ENCODE measurements at places on chromosomes 7 and 10.

- peak; percentile 86 for DNase-seq
Observed at GRCh38 chr10:22714479-22715289, at the start of gene PIP4K2A. Gene PIP4K2A, minus strand, starts transcription at chr10:22714578. Its CDS starts 252 bp downstream, at chr10:22714326.

- DNase-seq, result no peak
Observed at GRCh38 chr7:35384761-35385700, 131.1 kb upstream of the TBX20 start.

- no peak for DNase-seq
Observed at GRCh38 chr10:5744849-5745248, 60.2 kb downstream of the TASOR2 start.

DNA sequence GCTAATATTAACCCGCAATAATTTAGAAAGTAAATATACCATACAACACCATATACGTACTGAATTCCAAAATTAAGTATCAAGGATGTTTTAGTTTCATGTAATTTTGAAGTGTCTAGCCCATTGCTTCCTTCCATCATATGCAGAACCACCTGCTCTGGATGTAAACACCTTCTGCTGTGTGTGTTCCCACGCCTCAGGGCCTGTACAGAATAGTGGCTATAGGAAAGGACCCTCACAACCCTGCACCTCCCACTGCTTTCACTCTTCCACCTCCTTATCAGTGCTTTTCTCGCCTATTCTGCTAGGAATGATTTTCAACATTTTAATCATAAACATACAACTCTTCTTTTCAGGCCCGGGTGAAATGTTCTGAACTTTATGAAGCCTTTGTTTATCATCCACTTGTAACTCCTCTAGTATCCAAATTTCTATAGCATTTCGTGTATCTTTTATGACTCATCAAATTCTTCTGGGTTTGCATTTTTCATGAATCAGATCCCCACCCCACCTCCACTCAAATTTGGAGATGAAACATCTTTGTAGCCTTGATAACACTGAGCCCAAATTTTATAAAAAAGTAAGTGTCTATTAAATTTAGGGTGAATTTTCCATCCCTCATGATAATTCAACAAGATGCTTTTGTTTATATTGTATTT is 1106.8 kb upstream of the C7orf33 start:
- DNase-seq, result no peak

DNA sequence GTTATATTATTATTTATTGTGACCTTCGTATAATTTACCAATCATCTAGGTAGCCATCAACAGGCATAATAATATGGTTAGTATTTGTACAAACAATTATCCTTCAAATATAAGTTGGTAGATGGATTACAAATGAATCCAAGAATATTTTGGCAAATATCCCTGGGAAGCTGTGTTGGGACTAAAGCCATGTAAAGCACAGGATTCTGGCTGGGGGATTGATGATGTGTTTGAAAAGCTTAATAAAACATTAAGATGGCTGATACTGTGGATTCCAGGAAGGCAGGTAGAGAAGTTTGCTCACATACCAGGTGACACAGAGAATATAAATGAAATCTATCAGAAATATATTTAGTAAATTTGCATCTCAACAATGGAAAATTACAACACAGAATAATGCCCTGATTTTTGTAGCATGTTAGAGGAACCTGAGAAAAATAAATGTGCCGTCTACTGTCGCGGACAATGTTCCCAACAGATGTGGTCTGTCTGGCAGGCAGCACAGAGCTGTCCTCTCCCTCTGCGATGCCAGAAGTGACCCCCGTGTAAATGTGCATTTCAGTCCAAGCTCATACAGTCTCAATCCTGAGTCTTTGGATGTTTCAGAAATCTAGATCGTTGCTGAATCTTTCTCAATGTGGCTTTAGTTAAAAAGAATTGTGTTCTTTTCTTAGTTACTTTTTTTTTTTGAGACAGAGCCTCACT is 125.0 kb downstream of the TEX36 start:
- DNase-seq, result no peak

DNA sequence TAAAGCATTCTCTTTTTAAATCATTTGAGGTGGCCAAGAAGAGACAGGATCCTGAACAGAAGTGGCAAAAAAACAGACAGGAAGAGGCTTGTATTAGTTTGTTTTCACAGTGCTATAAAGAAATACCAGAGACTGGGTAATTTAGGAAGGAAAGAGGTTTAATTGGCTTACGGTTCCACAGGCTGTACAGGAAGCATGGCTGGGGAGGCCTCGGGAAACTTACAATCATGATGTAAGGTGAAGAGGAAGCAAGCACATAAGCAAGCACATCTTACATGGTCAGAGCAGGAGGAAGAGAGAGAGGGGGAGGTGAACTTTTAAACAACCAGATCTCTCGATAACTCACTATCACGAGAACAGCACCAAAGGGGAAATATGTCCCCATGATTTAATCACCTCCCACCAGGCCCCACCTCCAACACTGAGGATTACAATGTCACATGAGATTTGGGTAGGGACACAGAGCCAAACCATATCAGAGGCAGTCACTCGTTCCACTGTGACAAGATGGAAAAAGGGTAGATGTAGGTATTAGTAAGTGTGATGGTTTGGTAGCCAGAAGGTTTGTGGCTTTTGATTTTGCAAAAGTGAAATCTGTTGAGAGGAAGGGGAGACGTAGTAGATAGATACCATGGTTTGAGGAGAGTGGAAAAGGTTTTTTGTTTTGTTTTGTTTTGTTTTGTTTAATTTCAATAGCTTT is 5.1 kb downstream of the MSRB2 start:
- no peak for DNase-seq

DNA sequence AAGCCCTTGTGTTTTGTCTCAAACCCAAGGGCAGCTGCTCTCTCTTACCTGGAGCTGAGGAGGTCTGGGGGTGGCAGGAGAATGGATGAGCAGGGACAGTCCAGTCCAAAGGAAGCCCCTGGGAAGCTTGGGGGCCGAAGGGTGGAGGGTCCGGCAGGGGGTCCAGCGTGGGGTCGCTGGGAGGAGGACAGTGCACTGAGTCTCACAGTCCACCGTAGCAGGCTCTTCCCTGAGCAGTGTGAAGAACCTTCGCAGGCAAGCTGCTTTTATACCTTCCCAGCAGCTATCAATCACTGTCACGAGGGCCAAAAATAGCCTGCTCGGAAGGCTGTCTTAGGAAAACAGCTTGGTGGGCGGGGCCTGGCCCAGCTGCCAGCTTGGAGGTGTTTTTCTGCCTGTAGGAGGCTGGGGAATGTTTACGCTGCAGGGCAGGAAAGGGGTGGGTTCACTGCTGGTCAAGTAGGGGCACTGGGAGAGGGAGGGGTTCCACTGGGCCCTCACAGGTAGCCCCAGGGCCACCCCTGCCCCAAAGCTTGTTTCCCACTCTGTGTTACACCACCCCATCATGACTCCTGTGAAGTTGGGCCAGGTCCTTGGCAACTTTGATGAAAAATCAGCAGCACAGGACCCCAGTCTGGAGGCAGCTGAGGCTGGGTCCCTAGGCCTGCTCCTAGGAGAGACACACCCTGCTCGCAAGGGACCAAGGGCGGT is at the start of gene DEPP1:
DEPP1 (minus strand) TSS at position 240 of the 711 bp plus-strand sequence. CDS start 779 bp downstream, outside the sequence.
- DNase-seq, result peak; percentile 30

DNA sequence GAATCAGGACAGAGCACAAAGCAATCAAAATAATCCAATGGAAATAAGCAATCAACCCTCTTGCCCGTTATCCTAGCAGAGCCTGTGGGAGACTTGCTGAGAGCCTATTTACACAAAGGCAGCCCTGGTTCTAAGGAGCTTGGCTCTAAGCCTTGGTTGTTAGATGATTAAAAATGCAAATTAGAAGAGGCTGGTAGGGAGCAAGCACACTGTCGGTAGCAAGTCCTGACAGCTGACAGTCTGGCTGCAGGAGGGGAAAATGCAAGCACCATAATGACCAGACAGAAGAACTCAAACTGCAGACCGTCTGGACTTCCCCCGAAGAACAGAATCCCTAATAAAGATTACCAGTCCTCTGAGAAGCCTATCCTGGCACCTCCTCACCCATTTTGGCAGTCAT is 131.8 kb upstream of the CTTNBP2 start:
- DNase-seq, result no peak

DNA sequence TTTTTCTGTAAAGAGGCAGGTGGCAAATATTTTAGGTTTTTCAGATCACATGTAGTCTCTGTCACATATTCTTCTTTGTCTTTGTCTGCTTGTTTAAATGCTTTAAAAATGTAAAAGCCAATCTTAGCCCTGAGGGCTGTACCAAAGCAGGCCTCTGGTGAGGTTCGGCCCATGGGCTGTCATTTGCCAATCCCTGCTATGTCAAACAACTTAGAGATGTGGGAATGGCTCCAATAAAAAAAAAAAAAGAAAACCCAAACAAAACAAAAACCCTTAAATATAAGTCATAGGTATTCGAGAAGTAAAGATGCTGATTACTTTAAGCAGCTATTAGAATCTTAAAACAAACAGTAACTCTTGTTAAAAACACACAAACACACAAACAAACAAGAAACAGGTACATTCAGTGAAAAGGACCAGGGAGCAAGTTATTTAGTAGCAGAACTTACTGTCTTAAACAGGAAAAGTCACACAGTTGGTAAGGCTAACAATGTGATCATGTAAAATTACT is 61.4 kb upstream of the NAMPT start:
- no peak for DNase-seq

GRCh38 chr10:68342909-68343516 is 10.3 kb upstream of the PBLD start:
- no peak for DNase-seq

DNA sequence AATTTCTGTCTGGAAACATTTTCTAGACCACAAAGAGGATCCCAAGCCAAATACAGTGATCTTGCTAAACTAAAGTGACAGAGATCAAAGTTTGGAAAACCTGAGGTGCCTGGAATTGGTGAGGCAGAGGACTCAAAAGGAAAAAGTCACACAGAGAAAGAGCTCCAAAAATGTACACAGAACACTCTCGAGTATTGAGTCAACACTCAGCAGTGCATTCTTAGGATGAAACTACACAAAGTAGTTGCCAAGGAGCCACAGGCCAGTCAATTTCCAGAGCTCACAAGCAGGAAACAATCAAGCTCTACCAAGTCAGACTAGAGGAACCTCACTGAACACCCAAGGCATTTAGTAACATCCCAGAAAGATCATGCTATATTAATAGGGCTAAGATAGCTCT is 61.3 kb downstream of the MICU1 start:
- DNase-seq, result no peak

- no peak for DNase-seq
Observed at GRCh38 chr10:124122211-124122610, 28.8 kb upstream of the CHST15 start.

DNA sequence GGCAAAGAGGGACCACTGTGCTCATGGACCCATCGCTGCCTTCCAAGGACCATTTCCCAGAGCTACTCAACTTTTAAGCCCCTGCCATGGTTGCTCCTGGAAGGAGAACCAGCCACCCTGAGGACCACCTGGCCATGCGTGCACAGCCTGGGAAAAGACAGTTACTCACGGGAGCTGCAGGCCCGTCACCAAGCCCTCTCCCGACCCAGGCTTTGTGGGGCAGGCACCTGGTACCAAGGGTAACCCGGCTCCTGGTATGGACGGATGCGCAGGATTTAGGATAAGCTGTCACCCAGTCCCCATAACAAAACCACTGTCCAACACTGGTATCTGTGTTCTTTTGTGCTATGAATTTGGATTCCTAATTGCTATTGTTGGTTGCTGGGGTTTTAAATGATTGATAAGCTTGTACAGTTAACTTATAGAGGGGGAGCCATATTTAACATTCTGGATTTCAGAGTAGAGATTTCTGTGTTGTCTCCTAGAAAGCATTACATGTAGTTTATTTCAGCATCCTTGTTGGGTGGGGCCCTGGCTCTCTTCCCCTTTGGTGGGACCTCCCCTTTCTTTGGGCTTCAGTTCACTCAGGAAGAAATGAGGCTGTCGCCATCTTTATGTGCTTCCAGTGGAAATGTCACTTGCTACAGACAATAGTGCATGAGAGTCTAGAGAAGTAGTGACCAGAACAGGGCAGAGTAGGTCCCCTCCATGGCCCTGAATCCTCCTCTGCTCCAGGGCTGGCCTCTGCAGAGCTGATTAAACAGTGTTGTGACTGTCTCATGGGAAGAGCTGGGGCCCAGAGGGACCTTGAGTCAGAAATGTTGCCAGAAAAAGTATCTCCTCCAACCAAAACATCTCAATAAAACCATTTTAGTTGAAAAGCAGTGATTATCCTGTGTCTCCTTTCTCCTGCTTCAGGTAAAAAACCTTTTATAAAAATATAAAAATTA is 19.4 kb downstream of the LAT2 start:
- DNase-seq, result no peak

GRCh38 chr7:3880228-3880987 is 579.4 kb downstream of the SDK1 start:
- no peak for DNase-seq

- no peak for DNase-seq
Observed at GRCh38 chr10:59692113-59692512, 17.5 kb downstream of the SLC16A9 start.

DNA sequence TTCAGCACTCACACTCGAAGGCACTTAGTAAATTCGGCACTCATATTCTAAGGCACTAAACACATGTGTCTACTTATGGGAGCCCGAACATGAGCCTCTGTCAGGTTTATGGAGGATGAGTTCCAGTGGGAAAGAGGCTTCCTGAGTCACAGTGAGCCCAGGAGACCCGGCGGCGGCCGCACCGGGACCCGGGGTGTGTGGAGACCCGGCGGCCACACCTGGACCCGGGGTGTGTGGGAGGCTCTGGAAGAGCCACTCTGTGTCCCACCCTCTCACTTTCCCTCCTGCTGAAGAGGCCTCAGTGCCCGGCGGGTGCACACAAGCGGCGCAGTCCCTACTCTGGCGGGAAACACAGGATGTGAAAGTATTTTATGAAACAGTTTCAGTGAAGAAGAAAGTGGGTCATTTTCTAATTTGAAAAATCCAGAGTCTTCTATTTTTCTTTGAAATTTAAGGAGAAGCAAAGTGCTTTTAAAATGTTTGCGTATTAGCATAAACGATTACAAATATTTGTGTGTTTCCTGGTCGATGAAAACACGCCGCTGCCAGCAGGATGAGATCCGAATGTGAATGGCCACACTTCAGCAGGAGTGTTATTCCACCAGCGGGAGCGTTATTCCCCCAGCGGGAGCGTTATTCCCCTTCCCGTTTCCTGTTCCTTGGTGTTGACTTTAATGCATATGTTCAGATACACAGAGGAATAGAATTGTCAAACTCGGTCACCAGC is 625.1 kb downstream of the DNAJB6 start:
- DNase-seq, result no peak

GRCh38 chr10:99828464-99828863 is 46.0 kb downstream of the ABCC2 start:
- no peak for DNase-seq

- DNase-seq, result no peak
Observed at GRCh38 chr7:2997014-2997413, 46.7 kb downstream of the CARD11 start.

DNA sequence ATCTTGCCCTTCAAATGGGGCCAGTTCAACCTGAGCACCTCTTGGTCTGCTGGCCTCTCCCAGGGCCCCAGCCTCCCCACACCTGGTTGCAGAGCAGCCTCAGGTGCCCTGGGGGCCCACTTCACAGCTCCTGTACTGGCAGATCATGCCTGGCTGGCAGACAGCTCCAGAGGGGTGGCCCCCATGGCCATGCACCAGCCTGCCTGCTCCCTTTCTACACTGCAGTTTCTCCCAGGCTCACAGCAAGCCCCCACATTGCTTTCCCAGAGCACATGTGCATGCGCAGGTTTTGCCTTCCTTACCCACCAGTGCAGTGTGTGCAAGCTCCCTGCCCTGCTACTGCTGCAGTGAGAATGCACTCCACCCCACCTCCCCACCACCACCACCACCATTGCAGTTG is 9.8 kb upstream of the MIOS start:
- DNase-seq, result no peak

- no peak for DNase-seq
Observed at GRCh38 chr10:58781873-58782488, 269.3 kb downstream of the BICC1 start.
